ENCODE measurements at places on chromosomes 5 and 9.

GRCh38 chr9:137041124-137041523 lies 4.9 kb downstream of the NPDC1 start:
- H3K36me3 ChIP-seq: no peaks in the 10 kb centered on the region
- H3K4me1 ChIP-seq: peaks cover 5% of the 10 kb centered on the region
- no peak overlapping the region for H3K4me3 ChIP-seq
- H3K27me3 ChIP-seq: peaks cover 21% of the 10 kb centered on the region
- no peak for DNase-seq

- H3K27ac ChIP-seq: no peak overlapping the region
- peaks cover 1% of the 10 kb centered on the region for H3K36me3 ChIP-seq
- H3K4me1 ChIP-seq: peaks cover 15% of the 10 kb centered on the region
- no peak for DNase-seq
- no peaks in the 10 kb centered on the region for H3K27me3 ChIP-seq
- H3K4me3 ChIP-seq: no peak overlapping the region
Observed at GRCh38 chr5:32020271-32020670, 153.8 kb downstream of the GOLPH3 start.

DNA sequence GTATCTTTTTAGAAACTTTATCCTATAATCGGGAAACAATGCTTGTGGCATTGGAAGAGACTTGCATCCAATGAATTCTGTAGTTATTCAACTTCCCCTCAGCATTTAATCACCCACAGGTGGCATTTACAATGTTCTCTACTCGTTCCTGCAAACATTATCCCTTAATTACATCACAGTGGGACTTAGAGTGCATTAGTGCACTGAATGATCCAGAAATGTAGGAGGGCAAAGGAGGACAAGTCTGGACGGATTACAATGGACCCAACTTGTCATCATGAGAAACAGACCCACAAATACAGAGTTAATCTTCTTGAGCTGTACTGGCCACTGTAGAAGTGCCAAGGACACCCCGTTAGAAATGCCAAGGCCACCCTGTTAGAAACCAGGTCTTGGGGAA lies 129.1 kb downstream of the DOCK8 start:
- no peak overlapping the region for H3K4me3 ChIP-seq
- H3K27ac ChIP-seq: no peak overlapping the region
- peaks cover 19% of the 10 kb centered on the region for H3K4me1 ChIP-seq
- DNase-seq: no peak
- H3K36me3 ChIP-seq: no peaks in the 10 kb centered on the region

- peak within 1 kb of the TSS; percentile 91 for H3K27ac ChIP-seq
- H3K36me3 ChIP-seq: peaks cover 4% of the 10 kb centered on the region
- H3K4me1 ChIP-seq: peaks cover 50% of the 10 kb centered on the region
- H3K4me3 ChIP-seq: peak within 1 kb of the TSS; percentile 84
- DNase-seq: peak; percentile 83
- no peaks in the 10 kb centered on the region for H3K27me3 ChIP-seq
Observed at GRCh38 chr5:78648359-78649210, at the start of gene LHFPL2. LHFPL2 (minus strand) TSS chr5:78648772; CDS start chr5:78510213, 138,559 bp downstream.

GRCh38 chr9:137899551-137900360 lies 22.2 kb downstream of the CACNA1B start:
- H3K27me3 ChIP-seq: peaks cover 13% of the 10 kb centered on the region
- H3K4me1 ChIP-seq: no peaks in the 10 kb centered on the region
- H3K4me3 ChIP-seq: no peak overlapping the region

DNA sequence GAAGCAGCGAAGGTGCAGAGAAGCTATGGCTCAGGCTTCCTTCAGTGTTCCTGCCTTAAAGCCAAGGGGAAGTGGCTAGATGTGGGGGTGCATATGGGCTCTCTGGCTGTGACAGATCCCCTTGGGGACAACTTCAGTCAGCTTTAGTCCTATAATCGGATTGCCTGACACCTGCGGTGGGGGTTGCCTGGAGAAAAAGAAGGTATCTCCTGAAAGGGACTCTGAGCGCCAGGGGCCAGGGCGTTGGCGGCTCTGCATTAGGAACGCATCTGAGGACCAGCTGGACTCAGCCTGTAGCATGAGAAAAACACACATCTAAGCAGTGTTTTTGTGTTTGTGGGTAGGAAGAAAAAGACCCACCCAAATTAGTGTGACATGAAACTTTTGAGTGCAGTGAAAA lies 84.3 kb upstream of the OTULINL start:
- H3K36me3 ChIP-seq: peaks cover 31% of the 10 kb centered on the region
- no peak overlapping the region for H3K4me3 ChIP-seq
- DNase-seq: no peak
- H3K27me3 ChIP-seq: no peaks in the 10 kb centered on the region
- no peak overlapping the region for H3K27ac ChIP-seq
- no peaks in the 10 kb centered on the region for H3K4me1 ChIP-seq

DNA sequence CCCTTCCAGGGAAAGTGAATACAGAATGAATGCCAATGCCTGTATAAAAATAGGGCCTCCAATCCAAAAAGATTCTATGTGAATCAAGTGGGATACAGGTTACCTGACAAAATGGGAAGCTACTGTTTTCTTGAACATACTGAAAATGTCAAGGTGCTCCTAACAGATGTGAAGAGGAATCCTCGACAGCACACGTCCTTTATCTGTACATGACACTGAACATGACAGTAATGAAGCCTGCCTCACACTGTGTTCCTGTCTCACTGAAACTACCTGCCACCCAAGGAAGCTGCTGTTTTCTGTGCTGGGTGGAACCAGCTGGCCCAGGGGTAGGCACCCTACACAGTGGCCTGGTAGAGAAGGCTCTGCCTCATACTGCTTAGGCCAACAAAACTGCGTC lies 165.3 kb upstream of the RAPGEF1 start:
- H3K4me3 ChIP-seq: no peak overlapping the region
- H3K36me3 ChIP-seq: peaks cover 16% of the 10 kb centered on the region
- no peak for DNase-seq
- no peak overlapping the region for H3K27ac ChIP-seq
- no peaks in the 10 kb centered on the region for H3K27me3 ChIP-seq

- DNase-seq: no peak
- no peak overlapping the region for H3K27ac ChIP-seq
- H3K27me3 ChIP-seq: no peaks in the 10 kb centered on the region
- no peak overlapping the region for H3K4me3 ChIP-seq
- no peaks in the 10 kb centered on the region for H3K4me1 ChIP-seq
Observed at GRCh38 chr5:110478895-110479294, 247.6 kb downstream of the TMEM232 start.

GRCh38 chr5:142248853-142249462 lies 75.9 kb downstream of the SPRY4 start:
- peak overlapping the region; percentile 68 for H3K27ac ChIP-seq
- H3K27me3 ChIP-seq: no peaks in the 10 kb centered on the region
- peaks cover 21% of the 10 kb centered on the region for H3K4me1 ChIP-seq
- no peak overlapping the region for H3K4me3 ChIP-seq
- H3K36me3 ChIP-seq: no peaks in the 10 kb centered on the region

GRCh38 chr9:126700903-126701812 lies 87.4 kb downstream of the LMX1B start:
- no peak overlapping the region for H3K27ac ChIP-seq
- H3K4me1 ChIP-seq: peaks cover 50% of the 10 kb centered on the region
- H3K27me3 ChIP-seq: peaks cover 41% of the 10 kb centered on the region
- H3K36me3 ChIP-seq: no peaks in the 10 kb centered on the region

GRCh38 chr5:68699966-68700365 lies 393.8 kb upstream of the SLC30A5 start:
- no peak overlapping the region for H3K27ac ChIP-seq
- H3K4me1 ChIP-seq: no peaks in the 10 kb centered on the region
- no peak for DNase-seq
- H3K4me3 ChIP-seq: no peak overlapping the region

- peaks cover 5% of the 10 kb centered on the region for H3K36me3 ChIP-seq
- H3K27ac ChIP-seq: no peak overlapping the region
- no peak for DNase-seq
- H3K27me3 ChIP-seq: no peaks in the 10 kb centered on the region
Observed at GRCh38 chr9:79985772-79986171, 414.0 kb downstream of the TLE4 start.

GRCh38 chr9:93319301-93319991 lies 132.0 kb upstream of the FAM120A start:
- no peak overlapping the region for H3K4me3 ChIP-seq
- H3K27me3 ChIP-seq: peaks cover 9% of the 10 kb centered on the region
- no peak overlapping the region for H3K27ac ChIP-seq

DNA sequence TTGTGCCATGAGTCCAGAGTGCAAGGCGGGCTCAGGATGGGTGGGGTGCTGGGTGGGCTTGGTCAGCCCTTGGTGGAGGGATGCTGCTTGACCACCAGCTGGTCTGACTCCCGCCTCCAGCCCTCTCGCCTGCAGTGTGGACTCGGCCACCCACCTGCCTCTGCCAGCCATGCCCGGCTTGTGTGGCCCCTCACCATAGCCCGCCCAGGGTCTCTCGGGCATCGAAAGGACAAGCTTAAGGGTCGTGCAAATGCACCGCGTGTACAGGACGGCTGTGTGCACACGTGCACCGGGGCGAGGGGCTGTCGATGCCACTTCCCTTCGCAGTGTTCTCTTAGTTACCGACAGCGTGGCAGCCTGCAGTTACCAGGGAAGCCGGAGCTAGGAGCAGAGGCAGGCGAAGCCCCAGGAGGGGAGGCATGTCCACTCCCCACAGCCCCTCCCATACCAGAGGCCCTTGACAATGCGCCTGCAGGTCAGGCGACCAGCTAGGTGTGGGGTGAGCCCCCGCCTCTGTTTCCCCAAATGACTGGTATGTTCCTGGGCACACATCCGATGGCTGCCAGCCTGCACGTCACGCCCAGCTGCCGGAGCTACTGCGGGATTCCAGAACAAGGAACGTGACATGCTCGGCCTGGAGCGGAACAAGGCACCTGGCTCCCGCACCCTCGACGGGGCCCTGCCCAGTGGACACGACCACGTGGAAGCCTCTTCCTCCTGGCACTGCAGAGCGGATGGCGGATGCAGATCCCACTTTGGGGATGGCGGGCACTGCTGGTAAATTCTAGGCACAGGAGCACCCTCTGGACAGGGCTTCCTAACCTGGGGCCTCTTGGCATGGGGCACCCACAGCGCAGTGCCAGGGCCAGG lies 7.8 kb downstream of the LCN9 start:
- DNase-seq: no peak
- H3K4me1 ChIP-seq: peaks cover 2% of the 10 kb centered on the region
- H3K27me3 ChIP-seq: peaks cover 23% of the 10 kb centered on the region
- H3K36me3 ChIP-seq: peaks cover 2% of the 10 kb centered on the region

- peak overlapping the region; percentile 92 for H3K27ac ChIP-seq
- H3K36me3 ChIP-seq: peaks cover 2% of the 10 kb centered on the region
- no peak for DNase-seq
- peaks cover 51% of the 10 kb centered on the region for H3K4me1 ChIP-seq
Observed at GRCh38 chr9:109118808-109119438, 824 bp downstream of the TMEM245 start.

DNA sequence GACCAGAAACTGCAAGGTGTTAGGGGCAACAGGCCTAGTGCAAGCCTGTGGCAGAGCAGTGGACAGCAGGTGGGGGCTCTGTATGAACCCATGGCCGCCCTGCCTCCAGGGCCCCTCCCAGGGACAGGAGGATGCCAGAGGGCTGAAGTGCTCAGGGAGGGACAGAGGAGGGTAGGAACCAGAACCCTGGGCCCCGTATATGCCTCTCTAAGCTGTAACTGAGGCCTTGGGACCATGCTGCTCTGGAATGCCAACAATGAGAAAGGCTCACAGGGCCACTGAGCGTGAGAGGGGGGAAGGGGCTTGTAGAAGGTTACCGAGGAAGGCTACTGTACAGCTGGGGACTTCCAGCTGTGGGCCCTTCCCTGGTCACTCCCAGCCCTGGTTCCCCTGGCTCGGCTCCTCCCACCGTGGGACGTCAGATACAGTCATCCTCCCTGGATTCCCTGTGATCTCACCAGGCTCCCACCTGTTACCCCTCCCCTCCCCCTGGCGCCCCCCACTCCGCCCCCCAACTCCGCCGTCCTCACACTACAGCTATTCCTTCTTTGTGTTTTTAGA lies 21.1 kb downstream of the AQP7 start:
- H3K27me3 ChIP-seq: no peaks in the 10 kb centered on the region
- H3K4me3 ChIP-seq: no peak overlapping the region
- peaks cover 4% of the 10 kb centered on the region for H3K4me1 ChIP-seq
- no peaks in the 10 kb centered on the region for H3K36me3 ChIP-seq

Measured in mesothelial cell of epicardium (in vitro differentiated cells).